ENCODE measurements at places on chromosomes 5 and 9.
A peak's percentile ranks its signal among the peaks of the same experiment; 100 is the strongest.

DNA sequence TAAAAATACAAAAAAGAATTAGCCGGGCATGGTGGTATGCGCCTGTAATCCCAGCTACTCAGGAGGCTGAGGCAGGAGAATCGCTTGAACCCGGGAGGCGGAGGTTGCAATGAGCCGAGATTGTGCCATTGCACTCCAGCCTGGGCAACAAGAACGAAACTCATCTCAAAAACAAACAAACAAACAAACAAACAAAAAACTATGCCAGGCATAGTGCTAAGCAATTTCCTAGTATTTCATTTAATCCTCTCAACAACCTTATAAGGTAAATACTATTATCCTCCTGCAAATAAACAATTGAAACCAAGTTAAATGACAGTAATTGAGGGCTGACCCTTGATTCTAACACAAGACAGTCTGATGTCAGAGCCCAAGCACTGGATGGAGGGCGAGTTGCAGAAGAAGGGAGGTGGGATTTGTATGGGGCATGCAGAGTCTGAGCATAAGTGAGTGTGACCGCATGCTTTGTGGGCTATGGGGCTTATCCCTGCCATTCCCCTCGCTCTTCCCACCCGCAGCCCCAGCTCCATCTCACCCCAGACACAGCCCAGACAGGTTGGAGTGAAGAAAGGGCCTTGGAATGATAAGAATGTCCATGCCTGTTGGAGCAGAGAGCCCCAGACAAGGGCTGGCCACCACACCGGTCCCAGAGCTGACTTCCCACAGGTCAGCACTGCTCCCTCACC, 24.3 kb upstream of the RPS14 start:
- no peak for DNase-seq

GRCh38 chr9:74573640-74574191, 76.6 kb downstream of the RORB start:
- DNase-seq, result peak; percentile 48

- DNase-seq, result no peak
Observed at GRCh38 chr5:43940562-43940961, 337.6 kb downstream of the NNT start.

DNA sequence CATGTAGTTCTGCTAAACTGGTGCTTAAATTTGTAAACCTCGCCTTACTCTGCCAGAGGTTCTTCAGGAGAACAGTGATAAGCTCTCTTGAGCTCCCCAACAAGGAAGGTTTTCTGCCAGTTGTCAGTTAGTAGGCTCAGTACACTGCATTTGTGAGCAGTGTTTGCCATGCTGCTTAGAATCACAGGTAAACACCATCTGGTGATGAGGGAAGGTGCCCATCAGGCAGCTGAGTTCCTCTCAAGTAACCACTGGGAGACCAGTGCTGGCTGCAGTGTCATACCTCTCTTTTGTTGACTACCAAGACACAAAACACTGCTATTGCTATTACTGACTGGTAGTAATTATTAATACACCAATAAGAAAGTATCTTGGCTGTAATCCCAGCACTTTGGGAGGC, 186.2 kb upstream of the OTULINL start:
- DNase-seq, result no peak

DNA sequence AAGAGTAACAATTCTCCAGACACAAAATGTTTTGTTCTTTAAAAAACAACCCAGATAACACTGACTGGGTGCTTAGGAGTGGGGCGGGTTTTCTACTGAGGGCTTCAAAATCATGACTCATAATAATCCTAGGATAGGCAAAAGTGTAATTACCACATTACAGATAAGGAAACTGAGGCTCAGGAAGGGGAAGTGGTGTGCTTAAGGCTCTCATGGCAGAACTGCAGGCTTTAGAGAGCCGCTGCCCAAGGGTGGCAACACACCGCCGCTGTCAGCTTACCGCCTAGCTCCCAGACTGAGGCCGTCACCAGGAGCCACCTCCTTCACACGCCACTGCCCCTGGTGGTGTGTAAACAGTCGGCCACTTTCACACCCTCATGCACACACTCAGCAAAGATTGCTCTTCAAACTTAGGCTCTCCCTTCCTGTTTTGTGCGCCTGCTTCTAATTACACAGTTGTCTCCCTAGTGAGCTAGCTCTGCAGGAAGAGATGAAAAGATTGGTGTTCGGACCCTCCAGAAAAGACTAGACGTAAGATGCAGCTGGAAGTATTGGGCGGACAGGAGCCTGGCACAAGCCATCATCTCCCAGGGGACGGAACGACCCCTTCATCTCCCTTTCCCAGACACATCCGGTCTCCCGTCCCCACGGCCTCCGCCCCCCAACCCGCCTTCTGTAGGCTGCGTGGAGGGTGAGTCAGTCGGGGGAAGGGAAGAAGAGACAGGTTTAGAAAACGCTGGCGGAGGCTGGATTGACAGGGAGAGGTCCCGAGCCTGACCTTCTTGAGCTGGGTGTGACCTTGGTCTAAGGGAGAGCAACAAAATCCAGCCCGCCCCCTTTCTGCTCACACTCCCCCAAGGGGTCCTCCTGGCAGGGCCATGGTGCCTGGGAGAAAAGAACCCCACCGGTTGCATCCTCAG, 162.7 kb downstream of the SYK start:
- peak; percentile 10 for DNase-seq

DNA sequence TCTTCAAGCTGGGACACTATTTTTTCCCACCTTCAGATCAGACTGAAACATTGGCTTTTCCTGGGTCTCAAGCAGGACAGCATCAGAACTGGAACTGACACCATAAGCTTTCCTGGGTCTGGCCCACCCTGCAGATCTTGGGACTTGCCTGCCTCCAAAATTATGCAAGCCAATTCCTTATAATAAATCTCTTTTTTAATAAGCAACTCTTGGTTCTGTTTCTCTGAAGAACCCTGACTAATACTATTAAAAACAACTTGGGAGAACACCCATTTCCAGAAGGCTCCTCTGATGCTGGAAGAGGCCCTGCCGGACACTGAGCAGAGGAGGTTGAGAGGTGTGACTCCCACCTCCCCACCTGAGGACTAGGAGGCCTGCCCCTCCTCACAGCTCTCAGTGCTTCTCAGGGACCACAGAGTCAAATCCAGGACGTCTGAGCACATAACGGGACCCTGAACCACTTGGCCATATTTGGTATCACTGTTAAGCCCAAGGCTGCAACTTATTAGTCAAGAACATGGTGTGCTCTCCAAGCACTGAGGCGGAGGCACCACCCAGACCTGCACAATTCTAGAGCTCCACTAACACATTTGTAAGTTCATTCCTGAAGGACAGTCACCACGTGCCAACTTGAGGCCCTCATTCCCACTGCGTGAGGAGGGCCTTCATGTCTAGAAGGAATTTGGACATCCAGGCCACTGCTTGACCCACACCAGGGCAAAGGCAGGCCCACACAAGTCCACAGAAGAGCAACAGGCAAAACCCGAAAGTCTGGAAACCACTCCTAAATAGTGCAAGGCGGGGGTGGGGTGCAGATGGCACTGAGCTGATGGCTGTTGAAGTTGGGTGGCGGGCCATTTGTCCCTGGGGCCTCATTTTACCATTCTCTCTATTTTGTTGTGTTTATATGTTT, 9.5 kb downstream of the SHC3 start:
- no peak for DNase-seq

DNA sequence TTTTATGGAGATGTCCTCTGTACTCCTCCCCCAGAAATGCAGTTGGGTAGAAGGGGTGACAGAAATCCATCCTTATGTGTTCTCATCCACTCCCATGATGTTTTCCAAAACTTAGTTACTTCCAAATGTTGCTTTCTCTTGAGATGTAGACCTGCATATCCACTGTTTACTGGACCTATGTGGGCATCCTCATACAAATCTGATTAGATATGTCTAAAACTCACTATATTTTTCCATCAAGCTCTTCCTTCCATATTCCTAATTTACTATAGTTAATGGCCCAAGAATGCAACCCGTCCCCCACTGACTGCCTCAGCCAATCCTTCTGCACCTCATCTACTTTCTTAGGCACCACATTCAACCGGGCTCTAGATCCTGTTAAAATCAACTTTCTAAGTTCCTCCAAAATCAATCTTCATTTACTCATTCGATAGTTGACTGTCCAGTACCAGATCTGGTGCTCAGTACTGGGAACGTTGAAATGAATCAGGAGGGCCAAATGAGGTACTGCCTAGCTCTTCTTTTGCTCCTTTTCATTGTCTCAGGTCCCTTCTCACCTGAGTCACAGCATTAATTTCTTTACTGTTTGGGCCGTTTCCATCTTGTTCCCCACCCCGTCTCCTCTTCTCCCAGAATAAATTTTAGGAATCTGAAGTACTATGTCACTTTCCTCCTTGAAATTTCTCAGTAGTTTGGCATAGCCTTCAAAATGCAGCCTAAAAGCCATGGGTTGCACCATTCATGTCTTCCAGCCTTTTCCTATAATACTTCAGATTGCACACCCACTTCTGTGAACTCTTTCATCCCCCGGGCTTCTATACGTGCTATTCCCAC, 7.9 kb downstream of the PLK2 start:
- DNase-seq, result no peak

- DNase-seq, result no peak
Observed at GRCh38 chr5:175749591-175749990, 91.7 kb downstream of the HRH2 start.

DNA sequence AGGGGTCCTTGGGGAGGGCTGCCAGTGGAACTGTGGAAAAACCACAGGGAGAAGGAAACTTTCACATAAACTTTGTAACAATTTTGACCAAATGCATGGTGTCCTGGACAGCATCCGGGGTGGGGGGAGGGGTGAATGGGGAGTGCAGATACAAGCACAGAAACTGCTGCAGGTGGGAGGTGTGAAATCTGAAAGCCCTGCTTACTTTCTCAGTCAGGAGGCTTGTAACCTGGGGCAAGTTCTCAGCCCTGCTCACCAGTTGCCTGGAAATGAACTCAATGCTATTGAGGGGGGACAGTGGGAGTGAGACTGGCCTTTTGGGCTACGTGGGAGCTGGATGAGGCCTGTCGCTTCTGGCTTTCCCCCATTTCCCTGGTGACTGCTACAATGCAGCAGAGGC, 694.5 kb upstream of the ZNF608 start:
- DNase-seq, result no peak

DNA sequence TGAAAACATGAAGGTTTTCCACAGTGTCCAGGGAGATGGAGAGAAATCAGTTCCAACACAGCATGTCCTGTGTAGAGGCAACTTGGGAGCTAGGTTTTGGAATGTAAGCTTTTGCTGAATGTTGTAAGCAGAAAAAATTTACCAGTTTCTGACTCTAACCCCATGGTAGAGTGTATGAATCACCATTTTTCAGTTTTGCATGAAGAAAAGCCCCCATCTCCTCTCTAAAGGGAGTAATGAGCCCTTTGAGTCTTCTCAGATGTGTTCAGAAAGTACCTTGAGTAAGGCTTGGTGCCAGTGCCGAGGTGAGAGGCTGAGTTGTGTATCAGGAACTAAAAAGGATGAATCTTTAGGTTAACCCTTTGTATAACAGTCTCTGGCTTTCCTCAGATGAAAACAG, 96.2 kb downstream of the ADRB2 start:
- no peak for DNase-seq

GRCh38 chr9:36486933-36487481, 85.7 kb upstream of the MELK start:
- peak; percentile 69 for DNase-seq

DNA sequence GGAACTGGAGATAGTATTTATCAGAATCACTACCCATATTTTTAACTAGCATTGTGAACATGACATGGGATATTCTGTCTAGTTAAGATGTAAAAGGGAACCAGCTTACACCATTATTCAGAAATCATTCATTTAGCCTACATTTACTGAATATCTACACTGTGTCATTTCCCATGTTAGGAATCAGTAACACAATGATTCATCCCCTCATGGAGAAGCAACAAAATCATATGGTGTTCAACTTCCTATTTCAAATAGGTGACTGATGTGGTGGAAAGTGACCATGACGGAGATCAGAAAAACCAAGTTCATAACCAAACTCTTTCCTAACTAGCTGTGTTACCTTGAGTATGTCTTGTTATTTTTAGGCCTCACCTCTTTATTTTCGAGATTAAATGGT, 550.0 kb upstream of the TUSC1 start:
- no peak for DNase-seq

- DNase-seq, result no peak
Observed at GRCh38 chr5:24804221-24804681, 159.5 kb upstream of the CDH10 start.

GRCh38 chr5:33921002-33921401, 15.2 kb upstream of the RXFP3 start:
- DNase-seq, result no peak

- no peak for DNase-seq
Observed at GRCh38 chr5:10681731-10682679, 79.0 kb downstream of the DAP start.

- peak; percentile 46 for DNase-seq
Observed at GRCh38 chr5:144142139-144142823, 28.2 kb downstream of the YIPF5 start.

DNA sequence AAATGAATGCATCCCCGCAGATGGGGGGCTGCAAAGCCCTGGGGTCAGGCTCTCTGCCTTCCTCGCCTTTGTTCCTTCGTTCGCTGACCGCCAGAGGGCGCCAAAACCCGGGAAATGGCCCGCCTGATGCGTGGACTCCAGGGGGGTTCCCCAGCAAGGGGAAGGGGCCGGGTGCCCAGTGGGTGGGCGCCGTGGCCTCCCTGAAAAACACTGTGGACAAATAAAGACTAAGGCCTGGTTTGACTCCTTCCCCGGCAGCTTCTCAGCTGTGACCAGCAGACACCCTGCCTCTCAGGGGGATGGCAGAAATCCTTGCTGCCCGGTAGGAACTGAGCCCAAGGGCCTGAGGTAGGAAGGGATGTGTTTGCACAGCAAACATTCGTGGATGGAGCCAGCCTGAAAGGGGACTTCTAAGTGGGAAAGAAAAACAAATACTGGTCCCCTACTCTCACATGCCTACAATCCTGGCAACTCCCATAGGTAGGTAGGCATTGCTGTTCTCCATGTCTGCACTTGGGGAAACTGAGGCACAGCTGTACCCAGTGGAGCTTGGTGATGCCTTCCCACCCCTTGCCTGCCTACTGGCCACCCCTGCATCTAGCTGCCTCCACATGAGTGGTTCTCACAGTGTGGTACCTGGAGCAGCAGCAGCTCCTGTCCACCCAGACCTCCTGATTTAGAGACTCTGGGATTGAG, 57.7 kb downstream of the DUSP1 start:
- DNase-seq, result peak; percentile 47

DNA sequence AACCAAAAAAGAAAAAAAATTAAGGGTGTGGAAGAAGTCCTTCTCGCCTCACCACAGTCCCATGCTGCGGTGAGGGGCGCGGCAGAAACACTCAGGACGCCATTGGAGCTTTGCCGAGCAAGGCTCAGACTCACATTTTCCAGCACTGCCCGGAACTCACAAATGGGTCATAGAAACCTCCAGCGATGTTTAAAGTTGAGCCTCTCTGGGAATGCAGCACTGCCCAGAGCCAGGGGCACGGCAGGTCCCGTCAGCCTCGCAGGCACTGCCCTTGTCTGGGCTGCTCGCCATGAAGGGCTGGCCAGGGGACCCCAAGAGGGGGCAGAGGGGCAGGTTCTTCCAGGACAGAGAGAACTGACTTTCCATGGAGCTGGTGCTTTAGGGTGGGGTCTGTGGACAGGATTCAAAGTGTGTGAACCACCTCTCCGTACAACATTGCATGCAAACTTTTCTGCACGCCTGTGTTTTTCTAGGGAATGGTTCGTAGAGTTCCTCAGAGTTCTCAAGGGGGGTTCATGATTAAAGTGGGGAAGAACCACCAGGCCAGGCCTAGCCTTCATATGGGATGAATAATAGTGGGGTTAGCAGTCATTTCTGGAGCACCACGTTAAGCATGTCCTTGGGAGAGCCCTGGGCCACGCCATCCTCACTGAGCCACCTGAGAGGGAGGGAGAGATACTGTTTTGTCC, 38.4 kb downstream of the PRRX2 start:
- DNase-seq, result no peak

GRCh38 chr9:69621730-69622460, 50.3 kb downstream of the APBA1 start:
- DNase-seq, result no peak

- DNase-seq, result no peak
Observed at GRCh38 chr5:171462136-171462927, 42.9 kb downstream of the FGF18 start.
